ENCODE measurements at places on chromosomes 1 and 21.
A peak's percentile ranks its signal among the peaks of the same experiment; 100 is the strongest.

GRCh38 chr1:154557248-154557938 is 1.1 kb downstream of the UBE2Q1 start:
- no peak for DNase-seq

GRCh38 chr1:2311184-2312032 is 79.9 kb downstream of the MORN1 start:
- DNase-seq, result peak; percentile 28

- DNase-seq, result peak; percentile 50
These were observed 3.8 kb downstream of the RNF186 start for GRCh38 chr1:19811206-19811851.

DNA sequence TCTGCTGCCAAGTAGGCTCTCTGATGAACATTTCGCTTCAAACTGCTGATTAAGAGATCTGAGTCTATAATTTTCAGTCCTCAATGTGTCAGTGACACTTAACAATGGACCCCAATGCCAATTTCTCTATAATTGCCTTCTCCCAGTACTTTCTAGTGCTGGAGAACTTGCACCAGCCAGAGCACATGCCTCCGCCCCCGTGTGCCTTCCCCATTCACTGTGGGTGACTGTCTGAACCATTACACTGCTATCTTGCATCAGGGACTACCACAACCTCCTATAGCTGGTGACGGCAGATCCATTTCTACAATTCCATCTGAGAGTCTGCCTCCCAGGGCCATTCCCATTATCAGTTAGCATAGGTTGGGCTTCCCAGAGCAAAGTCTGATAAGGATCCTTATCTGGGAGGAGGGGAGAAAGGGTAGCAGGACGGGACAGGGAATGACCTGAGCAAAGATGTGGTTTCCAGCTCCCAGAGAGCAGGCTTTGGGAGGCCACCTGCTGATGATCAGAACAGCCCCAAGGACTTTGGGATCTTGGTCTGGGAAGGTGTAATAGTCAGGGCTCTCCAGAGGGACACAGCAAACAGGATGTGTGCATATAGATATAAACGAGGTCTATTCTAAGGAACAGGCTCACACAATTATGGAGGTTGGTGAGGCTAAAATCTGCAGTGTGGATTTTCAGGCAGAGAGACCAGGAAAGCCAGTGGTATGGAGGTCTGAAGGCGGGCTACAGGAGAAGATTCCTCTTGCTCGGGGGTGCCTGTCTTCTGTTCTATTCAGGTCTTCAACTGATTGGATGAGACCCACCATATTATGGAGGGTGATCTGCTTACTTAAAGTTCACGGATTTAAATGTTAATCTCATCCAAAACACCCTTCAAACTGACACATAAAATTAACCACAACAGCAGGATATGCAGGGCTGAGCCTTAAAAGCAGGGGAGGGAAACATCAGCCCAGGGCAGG is 238.2 kb downstream of the PTPRU start:
- peak; percentile 13 for DNase-seq

DNA sequence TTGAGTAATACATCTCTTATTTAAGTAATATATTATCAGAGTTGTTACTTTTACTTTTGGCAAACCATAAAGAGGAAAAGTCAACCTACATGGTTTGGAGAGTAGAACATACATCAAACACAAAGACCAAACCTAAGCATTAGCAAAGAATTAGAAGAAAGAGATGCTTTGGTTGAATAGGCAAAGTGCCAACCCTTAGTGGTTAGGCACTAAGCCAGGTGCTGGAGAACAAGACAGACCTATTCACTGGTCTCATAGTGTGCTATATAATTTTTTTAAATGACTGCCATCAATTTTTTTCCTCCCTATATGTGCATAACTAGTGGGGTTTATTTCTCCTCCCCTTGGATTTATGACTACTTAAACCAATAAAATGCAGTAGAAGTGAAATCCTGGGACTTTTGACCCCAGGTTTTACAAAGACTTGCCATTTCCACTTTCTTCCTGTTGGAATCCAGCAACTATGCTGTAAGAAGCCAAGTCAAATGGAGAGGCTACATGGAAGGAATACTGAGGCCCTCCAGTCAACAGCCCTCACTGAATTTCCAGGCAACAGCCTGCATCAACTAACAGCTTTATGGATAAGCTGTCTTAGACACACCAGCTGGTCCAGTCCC is 69.8 kb upstream of the HAO2 start:
- no peak for DNase-seq

DNA sequence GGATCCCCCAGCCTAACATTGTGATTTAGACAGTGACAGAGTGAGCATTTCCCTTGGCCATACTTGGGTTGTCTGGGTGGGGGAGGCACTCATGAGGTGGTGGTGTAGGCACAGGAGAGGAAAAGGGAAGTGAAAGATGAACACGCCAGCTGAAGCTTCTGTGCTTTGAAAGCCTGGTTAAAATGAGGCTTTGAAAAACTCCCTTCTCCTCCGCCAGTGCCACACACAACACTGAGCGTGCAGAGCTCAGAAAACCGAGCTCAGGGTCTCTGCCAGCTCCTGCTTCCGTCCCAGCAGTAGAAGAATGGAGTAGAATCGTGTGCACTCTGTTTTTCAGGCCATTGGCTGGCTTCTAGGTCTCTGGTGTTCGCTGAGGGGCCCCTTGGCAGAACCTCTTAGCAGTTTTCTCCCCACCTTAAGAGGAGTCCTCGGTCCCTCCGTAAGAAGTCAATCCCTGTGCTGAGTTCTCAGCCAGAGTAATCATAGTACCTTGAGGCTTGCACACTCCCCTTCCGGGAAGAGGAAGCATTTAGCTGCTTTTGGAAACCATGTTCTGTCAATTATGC is 12.9 kb downstream of the PLEKHM2 start:
- peak; percentile 87 for DNase-seq

- no peak for DNase-seq
These were observed 27.0 kb downstream of the SDC3 start for GRCh38 chr1:30881319-30882181.
